GM12891 (cell line): ENCODE measurements at places on chromosomes 2 and 18.

DNA sequence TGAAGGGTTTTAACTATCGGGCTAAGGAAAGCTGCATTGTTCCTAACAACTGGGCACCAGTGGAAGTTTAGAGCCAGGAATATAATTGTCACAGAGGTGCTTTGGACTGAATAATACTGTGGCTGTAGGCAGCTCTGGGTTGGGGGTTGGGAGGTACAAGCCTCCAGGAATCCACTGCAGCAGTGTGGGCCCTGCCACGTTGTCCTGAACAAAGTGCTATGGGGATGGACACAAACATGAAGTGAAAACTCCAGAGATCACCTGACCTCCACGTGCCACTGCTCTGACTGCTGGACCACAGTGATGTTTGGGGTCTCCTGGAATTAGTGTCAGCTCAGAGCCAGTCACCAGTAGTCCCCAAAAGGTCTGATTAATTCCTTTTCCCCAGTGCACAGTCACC lies 110.9 kb downstream of the BCL2 start:
- no peak for DNase-seq

- no peak for DNase-seq
Observed at GRCh38 chr2:181224866-181225265, 232.3 kb upstream of the ITGA4 start.

DNA sequence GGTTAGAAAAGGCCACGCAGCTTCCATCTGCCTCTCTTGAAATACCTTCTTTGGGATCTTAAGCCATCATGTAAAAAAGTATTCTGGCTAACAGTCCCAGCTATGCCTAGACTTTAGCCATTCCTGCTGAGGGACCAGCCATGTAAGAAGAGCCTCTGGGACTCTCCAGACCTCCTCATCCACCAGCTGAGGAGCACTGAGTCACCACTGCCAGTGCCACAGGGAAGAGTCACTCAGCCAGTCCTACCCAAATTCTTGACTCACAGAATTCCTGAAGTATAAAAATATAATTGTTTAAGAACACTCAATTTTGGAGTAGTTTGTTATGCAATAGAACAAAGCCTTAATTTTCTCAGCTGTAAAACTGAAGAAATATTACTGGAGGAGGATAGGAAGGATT lies 436.7 kb downstream of the ZEB2 start:
- DNase-seq: no peak

- no peak for DNase-seq
Observed at GRCh38 chr2:234958746-234959395, 7.1 kb downstream of the SH3BP4 start.

DNA sequence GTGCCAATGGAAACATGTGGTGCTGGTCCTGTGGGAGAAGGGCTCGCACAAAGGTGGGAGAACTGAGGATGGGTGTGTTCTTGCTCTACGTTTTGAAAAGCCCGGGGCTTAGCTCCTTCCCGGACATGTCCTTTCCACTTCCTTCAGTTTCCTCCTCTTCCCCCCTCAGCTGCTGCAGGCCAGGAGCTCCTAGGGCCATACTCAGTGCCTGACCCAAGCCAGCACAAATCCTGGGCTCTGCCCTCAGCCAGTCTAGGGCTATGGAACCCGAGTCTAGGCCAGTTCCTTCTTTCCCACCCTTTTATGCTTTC lies 1.4 kb upstream of the SIX2 start:
- DNase-seq: no peak

DNA sequence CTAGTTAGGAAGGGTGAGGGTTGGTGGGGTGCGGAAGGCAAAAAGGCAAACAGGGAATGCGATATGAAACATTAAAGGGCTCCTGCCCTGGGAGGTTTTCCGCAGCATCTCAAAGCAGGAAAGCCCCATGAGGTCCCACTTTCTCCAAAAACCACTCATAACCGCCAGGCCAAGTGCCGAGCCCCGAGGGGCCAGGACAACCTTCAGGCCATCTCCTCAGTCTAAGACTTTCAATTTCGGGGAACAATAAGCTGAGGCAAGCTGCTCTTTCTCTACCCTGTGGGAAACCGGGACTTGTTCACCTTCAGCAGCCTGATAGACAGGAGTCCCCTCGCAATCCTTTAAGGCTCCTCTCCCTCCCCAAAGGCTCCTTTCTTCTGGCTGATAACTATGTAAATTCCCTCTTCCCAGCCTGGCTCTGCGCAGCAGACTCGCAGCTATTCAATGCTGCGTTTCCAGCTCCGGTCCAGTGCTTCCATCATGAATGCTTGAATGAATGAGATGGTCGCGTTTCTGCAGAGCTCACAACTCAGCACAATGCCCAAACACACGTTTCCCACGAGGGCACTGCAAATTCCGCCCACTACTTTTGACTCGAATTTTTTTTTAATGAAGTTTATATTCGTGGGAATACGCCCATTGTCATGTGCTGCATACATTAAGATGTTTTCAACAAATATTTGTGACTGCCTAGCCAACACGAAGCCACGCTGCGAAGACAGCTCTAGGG lies 1.4 kb downstream of the LAMA1 start:
- DNase-seq: no peak
